ENCODE measurements at places on chromosomes 1 and 21.

GRCh38 chr1:173916667-173917066 lies 460 bp downstream of the SERPINC1 start:
- DNase-seq = no peak

DNA sequence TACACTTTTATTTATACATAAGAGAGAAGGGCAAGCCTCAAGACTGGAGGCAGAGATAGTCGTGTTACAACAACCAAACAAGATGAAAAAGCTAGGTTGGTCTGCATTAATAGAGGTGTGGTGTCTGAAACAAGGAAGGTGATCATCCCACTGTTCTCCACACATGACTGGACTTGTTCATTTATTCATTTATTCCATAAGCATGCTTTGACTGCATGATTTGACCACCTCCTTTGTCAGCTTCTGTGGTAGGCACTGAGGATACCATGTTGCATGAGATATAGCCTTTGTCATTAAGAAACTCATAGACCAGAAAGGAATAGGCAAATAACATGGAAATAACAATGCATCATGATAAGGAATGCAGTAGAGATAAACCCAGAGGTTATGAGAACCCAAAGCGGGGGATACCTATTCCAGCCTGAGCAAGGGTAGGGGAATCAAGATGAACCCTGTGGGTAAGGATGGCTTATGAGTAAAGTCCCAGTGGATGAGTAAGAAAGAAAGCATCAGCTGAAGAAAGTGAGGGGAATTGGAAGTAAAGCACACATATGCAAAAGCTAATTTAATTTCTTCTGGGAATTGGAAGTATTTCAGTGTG lies 173.7 kb upstream of the FGGY start:
- DNase-seq = no peak

GRCh38 chr1:4048076-4048475 lies 148.0 kb upstream of the C1orf174 start:
- DNase-seq = no peak

GRCh38 chr1:185377831-185378230 lies 60.8 kb upstream of the IVNS1ABP start:
- DNase-seq = no peak

DNA sequence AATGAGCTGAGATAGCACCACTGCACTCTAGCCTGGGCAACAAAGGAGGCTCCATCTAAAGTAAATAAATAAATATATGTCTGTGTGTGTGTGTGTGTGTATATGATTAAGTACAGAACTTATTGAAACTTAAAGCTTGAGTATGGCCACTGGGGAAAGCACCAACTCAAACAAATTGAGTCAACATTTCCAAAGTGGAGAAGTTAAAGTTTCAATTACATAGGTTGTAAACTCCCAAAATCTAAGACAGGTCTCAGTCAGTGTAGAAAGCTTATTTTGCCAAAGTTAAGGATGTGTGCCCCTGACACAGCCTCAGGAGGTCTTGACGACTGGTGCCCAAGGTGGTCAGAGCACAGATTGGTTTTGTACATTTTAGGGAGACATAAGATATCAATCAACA lies 458.9 kb upstream of the RGS18 start:
- DNase-seq = no peak

GRCh38 chr1:163774401-163774945 lies 452.7 kb downstream of the NUF2 start:
- DNase-seq = no peak

DNA sequence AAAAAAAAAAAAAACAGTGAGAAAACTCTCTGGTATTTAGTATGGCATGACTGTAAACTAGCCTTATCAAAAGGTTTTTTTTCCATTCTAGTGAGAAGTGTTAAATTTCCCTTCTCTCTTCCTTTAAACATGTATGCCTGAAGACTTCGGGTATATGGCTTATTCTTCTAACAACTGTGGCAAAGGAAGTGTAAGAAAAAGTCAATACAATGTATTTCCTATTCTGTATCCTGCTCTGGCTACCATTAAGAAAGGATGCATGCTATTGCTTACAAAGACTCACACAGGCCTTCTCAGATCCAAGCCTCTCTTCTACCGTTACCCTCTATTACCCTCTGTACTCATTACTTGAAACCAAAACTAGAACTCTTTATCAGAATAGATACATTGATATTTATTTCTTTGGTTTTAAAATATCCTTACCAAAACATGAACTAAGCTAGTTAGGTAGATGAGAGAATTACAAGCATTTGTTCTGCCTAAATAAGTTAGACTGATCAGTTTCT lies 8.4 kb downstream of the CEPT1 start:
- no peak for DNase-seq

GRCh38 chr1:110676970-110677369 lies 2.2 kb upstream of the KCNA3 start:
- peak; percentile 50 for DNase-seq

DNA sequence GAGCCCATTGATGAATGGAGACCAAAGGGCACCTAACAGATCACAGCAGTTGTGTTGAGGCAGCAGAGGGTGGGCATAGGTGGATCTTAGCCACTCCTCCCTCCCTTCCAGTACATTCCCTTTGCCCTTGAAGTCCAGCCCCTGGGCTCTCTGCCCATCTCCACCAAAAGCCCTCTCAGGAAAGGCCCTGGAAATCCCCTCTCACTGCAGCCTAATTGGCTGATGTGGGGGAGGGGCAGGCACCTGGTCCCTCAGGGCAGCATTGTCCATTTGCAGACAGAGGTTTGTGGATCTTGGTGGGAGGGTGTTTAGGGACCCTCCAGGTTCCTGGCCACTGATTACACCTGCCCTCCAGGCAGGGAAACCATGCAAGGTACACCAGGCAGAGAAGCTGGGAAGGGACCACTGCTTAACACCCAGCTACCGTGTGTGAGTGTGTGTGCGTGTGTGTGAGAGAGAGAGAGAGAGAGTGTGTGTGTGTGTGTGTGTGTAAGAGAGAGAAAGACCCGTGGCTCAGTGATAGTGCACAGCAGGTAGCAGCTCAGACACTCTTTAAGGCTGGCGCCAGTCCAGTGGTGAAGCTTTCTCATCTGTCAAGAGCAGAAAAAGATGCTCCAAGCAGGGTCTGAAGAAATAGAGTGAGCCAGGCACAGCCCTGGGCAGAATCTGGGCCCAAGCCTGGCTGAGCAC lies 71.1 kb downstream of the MATN1 start:
- no peak for DNase-seq

DNA sequence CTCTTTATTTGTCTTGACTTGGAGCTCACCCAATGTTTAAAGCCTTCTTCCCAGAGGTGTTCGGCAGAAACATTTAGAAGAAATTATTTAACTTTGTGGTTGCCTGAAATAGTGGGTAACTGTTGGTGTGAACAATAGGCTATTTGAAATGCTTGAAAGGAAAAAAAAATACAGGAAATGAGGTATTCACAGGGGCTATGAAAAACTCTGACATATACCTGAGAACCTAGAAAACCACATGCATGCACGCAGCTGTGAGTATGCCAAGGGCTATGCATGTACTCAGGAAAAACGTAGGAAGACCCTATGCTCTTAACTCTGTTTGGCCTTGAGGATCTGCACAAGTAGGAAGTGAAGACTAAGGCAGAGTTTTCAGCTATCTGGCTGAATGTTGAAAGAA lies 16.4 kb upstream of the RNF186 start:
- DNase-seq = no peak

- DNase-seq = no peak
Measured at GRCh38 chr21:44051462-44051941, 39.4 kb downstream of the TRAPPC10 start.

- no peak for DNase-seq
Measured at GRCh38 chr1:198788561-198789064, 149.8 kb downstream of the PTPRC start.

DNA sequence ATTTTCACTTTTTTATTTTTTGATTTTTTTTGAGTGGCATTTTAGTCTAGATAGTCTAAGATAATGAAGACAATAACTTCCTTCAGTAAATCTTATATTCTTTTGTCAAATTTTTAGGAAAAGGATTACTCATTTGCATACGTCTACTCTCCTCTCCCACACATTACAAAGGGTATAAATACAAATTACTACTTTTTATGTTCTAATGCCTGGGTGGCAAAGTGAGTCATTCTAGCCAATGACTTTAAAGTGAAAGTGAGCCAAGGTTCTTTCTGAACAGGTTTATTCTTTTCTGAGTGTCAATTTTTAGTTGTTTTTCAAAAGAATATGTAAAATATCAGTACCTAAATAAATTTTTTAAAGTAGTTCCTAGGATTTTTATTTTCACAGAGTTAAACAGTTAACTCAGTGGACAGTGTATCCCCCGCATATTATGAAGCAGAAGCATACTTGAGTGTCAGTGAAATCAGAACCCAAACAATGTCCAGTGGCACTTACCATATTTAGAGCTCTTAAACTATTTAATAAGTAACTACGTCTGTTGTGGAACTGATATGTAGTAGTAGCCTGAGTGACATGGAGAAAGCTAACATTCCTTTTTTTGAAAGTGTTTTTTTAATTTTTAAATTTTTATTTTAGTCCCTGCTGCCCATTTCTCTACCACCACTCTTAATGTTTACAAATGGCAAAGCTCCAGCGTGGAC lies 141.7 kb downstream of the PHTF1 start:
- no peak for DNase-seq

- DNase-seq = no peak
Measured at GRCh38 chr1:94100785-94101612, 19.9 kb downstream of the ABCA4 start.

GRCh38 chr1:20730690-20731056 lies 1.8 kb downstream of the SH2D5 start:
- no peak for DNase-seq

- no peak for DNase-seq
Measured at GRCh38 chr1:85394130-85394529, 70.8 kb downstream of the DDAH1 start.

DNA sequence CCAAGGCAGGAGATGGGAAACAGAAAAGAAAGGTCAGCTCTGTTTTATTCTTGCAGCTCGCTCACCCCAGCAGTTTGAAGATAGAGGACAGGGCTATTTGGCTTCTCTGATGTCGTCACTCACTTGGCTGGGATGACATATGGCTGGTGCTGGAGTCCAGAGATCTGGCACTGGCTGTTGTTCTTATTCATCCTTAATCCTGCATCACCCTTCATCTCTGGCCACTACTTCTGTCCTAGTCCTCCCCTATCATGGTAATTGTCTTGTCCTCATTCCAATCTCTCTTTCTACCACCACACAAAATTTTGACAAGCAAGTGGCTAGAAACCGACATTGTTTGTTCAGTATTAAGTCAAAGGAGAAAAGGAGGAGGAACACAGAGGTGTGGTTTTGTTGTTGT lies 103.8 kb upstream of the PDE4B start:
- DNase-seq = no peak

DNA sequence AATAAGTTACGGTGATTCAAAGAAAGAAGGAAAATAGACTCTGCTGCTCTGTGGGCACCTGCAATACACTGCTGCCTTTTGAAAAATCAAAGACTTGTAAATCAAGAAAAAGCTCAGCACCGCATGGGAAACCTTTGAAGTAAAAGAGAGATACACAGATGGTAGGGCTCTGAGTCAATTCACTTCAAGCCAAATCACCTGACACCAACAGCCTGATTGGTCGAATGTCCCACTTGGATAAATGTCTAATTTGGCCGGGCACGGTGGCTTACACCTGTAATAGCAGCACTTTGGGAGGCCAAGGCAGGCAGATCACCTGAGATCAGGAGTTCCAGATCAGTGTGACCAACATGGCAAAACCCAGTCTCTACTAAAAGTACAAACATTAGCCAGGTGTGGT lies 19.2 kb upstream of the RCAN3 start:
- DNase-seq = no peak

GRCh38 chr1:33256471-33257206 lies at the start of gene ZNF362:
TSS of gene ZNF362 (plus strand) at chr1:33256492. CDS start at chr1:33270575, 14,083 bp downstream.
- DNase-seq = peak; percentile 50

GRCh38 chr1:83705091-83705490 lies 293.8 kb downstream of the TTLL7 start:
- DNase-seq = no peak

GRCh38 chr21:25891596-25891995 lies 156.8 kb downstream of the GABPA start:
- no peak for DNase-seq
